ENCODE measurements at places on chromosomes 6 and 20.

DNA sequence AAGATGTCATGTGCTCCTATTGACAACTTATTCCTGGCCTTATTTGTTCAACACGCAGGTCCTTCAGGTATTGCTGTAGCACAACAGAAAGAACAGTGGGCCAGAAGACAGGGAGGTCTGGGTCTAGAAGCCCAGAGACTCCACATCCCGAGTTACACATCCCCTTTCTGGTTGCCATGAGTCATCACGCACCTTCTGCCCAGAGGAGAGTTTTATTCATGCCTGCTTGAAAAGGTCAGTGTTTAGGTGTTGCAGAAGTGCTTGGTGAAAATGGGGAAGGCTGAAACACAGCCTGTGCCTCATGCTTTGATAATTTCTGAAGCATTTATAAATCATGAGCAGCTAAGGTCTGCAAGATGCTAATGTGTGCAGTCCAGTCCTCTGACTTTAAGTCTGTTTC is 256.4 kb downstream of the GMPR start:
- DNase-seq = no peak

GRCh38 chr6:40755046-40755681 is 168.0 kb upstream of the LRFN2 start:
- no peak for DNase-seq

- DNase-seq = no peak
Measured at GRCh38 chr6:150592377-150592995, 7.2 kb upstream of the PLEKHG1 start.

DNA sequence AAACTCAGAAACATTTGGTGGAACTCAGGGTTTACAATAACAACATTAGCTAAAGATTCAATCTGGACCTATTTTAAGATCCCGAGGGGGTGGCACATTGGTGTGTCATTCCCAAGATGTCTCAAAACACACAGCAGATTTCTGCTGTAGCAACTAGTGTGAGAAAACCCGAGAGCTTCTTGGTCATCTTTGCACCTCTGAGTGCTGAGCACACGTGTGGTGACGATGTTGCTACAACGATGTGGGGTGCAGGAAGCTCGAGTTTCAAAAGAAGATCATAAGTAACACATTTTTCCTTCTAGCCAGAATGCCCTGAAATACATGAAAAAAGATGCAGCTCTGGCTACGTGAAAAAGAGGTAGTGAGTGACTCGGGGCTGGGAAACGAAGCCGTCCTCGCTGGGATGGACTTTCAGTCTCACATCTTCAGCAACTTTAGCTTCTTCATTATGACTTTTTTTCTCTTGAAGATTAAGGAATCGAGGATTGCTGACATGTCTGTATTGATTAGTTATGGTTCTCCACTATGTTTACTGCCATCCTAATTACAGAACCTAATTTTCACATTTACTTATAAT is 1.5 kb downstream of the RAMACL start:
- no peak for DNase-seq

DNA sequence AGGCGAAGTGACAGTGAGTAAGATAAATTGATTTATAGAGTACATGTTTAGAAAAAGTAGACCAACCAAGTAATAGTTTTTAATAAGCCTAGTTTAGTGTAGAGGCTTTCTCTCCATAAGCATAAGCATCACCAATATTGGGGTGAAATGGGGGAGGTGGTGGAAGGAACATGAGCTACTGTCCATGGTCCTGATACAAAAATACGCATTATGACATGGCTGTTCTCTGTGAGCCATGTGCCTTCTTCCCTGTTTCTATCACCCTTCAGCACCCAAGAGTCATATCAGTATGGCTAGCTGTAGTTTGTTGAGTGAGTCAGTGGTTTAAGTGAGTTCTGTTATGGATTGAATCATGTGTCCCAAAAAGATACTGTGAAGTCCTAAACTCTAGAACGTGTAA is 150.8 kb downstream of the EDN1 start:
- no peak for DNase-seq

DNA sequence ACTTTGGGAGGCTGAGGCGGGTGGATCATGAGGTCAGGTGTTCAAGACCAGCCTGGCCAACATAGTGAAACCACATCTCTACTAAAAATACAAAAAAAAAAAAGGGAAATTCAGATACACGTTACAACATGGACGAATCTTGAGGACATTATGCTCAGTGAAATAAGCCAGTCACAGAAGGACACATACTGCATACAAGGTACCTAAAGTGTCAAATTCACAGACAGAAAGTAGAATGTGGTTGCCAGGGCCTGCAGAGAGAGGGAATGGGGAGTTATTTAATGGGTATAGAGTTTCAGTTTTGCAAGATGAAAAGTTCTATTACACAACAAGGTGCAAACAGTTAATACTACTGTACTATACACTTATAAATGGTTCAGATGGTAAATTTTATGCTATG is 75.1 kb downstream of the SNX5 start:
- no peak for DNase-seq

DNA sequence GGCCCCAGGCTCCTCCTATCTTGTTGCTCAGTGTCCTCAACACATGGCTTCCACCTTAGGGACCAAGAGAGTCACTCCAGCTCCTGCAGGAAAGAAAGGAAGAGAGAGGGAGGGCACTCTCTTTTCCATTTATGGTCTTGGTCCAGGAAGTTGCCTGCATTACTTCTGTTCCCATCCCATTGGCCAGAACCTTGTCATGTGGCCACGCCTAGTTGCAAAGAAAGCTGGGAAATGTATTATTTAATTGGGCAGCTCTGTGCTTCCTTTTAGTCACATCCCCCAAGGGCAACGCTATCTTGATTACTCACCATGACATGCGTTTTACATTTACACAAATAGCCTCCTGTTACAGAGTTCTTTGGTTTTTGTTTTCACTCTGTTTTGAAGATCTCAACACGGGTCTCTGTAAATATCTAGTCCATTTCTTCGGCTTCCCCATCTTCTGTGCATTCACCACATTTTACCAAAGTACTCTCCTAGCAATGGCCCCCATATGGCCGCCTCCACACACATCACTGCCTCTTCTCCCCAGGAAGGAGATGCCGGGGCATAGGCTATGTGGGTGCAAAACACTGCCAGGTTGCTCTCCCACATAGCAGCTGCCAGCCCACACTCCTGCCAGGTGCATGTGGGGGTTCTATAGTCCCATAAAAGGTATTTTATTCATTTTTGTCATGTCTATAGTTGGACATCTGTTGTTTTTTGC is 35.7 kb upstream of the ZMYND8 start:
- no peak for DNase-seq

- DNase-seq = no peak
Measured at GRCh38 chr6:6002848-6003620, 3.7 kb downstream of the NRN1 start.

DNA sequence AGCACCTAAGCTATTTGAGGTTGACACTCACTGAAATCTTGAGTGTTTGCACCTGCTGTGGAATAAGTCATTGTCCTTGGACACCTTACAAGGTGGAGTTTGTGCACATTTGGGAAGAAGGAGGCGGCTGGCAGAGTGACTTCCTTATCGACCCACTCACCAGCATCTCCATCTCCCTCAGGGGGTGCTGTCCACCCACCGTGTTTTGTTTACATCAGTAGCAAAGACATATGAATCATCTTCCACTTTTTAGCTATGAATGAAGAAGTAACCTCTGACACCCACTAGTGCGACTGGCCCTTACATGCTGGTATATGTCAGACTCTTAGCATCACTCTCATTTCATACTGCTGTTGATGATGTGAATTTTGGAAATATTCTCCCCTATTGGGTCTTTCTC is 119.5 kb upstream of the SGK1 start:
- DNase-seq = no peak

- DNase-seq = no peak
Measured at GRCh38 chr6:113585246-113585645, 271.9 kb upstream of the MARCKS start.

GRCh38 chr6:10310330-10310653 is 104.6 kb downstream of the TFAP2A start:
- DNase-seq = no peak

GRCh38 chr6:155274533-155274932 is 10.7 kb downstream of the CLDN20 start:
- no peak for DNase-seq

DNA sequence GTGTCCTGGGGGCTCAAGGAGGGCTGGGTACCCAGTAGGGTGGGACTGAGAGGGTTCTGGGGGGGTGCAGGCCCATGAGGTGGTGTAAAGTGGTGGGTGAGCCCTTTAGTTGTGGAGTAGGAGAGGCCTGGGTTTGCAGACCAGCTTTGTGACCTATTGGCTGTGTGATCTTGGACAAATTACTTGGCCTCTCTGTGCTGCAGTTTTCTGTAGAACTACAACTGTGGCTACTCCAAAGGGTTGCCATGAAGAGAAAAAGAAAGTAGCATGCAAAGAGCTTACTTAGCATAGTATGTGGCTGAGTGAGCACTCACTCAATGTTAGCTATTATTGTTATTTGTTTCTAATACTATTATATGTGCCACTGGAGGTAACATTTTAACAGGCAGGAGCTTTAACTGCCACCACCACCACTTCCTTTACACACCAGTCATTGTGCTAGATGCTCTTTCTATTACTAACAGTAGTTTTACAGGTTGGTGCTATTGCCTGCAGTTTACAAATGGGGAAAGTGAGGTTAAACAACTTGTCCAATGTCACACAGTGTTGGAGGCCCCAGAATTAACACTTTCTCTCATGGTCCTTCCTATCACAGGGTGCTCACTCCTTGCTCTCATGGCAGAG is 286.8 kb downstream of the DHX35 start:
- no peak for DNase-seq

DNA sequence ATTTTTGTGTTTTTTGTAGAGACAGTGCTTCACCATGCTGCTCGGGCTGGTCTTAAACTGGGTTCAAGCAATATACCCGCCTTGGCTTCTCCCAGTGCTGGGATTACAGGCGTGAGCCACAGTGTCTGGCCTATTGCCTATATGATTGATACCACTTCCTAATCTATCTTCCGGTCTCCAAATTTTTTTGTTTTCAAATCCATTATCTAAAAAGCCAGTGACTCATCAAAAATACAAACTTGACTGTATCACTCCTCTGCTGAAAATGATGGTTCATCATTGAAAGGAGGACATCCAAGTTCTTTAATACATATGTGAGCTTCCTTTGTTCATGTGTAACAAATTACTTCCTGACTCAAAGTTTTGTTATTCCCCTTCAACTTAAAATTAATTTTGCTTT is 35.5 kb downstream of the FAM8A1 start:
- DNase-seq = no peak

DNA sequence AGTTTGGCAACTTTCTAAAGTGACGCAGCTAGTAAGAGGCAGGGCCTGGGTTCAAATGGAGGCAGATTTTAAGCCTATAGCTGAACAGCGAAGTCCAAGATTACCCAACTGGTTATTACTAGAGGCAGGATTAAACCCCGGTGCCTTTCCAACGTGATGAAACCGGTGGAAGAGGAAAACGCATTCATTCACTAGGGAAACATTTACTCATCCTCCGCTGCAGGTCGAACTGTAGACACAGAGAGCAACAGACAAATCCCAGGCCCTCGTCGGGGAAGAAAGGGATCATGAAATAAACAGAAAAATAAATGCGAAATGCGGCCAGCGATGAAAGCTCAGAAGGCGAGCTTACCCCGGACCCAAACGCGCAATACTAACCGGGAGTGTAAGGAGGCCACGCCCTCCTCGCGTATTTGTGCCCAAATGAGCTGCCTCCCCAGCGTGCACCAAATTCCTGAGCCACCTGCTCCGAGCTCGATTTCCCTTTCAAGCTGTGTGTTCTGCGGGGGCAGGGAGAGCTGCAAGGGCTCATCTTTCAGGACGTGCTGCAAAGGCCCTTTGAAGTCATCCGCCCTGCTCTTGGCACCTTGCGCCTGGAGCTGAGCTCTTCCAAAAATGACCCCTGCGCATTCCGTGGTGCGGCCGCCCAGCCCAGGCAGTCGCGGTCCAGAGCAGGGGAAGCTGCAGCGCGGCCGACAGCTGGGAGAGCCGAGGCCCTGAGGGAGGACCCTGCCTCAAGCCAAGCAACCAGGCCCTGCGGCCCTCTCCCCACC is 46.9 kb downstream of the PDYN start:
- DNase-seq = no peak

DNA sequence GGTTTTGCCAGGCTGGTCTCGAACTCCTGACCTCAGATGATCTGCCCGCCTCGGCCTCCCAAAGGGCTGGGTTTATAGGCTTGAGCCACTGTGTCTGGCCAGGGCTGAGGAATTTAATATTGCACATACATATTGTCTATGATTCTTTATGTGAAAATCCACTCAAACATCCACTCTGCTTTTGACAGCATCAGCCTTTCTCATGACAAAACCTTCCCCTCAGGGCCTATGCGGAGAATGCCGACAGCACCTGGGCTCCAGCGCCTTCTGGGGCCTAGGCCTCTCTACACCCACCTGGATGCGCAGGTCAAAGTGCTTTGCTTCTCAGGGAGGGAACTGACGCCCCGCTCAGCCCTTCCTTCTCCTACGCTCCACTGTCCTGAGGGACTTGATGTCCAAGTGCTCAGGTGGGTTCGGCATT is 5.4 kb downstream of the RAMACL start:
- DNase-seq = no peak

GRCh38 chr6:160347259-160348222 is 637 bp upstream of the SLC22A3 start:
- no peak for DNase-seq

DNA sequence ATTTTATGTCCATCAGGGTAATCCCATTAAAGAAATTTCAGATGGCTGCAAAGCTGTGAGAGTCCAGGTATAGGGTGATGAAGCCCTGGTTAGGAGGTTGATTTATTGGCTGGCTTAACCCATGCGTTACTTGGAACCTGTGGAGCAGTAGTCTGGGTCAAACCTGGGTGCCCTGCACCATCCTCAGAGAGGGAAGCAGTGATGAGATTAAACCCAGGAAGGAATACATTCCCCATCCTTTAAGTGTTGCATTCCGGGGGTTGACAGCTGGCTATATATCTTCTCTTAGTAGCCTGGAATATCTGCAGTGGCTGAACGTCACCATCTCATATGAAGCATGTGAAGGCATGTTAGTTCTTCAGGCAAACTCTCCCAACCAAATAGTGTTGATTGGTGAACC is 44.9 kb upstream of the JAG1 start:
- DNase-seq = no peak

- DNase-seq = no peak
Measured at GRCh38 chr20:45752746-45753145, 30.6 kb downstream of the SPINT4 start.

- no peak for DNase-seq
Measured at GRCh38 chr6:20817806-20818320, 283.6 kb downstream of the CDKAL1 start.

- no peak for DNase-seq
Measured at GRCh38 chr6:153167907-153168306, 36.8 kb upstream of the RGS17 start.

DNA sequence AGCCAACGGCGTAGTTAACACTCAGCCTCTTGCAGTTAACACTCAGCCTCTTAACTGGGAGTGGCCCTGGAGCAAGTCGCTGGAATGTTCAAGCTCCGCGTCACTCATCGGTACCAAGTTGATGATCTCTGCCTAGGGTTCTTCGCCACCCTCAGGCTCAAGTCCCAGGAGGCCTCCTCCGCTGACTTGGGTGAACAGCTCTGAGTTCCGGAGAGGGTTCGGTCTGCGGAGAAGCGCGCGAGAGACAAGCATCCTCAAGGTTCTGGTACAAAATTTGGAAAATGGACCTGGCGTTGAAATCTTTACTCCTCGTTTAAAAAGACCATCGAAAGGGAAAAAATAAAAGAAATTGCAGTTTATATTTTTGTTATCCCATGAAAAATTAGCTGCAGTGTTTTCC is 876 bp upstream of the DSP start:
- DNase-seq = no peak

- DNase-seq = peak; percentile 46
Measured at GRCh38 chr6:110629153-110629552, 152.7 kb upstream of the SLC22A16 start.

- no peak for DNase-seq
Measured at GRCh38 chr6:3137057-3137777, 18.7 kb downstream of the BPHL start.
